ENCODE measurements at places on chromosomes 4 and X.

DNA sequence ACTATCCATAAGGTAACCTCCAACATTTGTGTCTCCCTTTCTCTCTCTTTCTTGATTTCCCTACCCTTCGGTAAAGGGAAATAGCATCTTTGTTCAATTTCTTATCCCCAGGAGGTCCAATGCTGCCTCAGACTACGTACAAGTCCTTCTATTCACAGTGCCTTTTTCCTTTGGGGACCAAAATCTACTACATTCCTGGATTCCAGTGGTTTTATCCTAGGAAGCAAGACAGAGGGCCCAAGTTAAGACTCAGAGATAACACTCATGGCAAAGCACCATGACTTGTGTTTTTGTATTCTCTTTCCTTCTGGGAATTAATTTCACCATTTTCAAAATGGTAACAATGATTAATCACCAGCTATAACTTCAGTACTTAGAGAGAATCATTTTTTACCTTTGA lies 10.6 kb downstream of the G3BP2 start:
- no peak for DNase-seq

DNA sequence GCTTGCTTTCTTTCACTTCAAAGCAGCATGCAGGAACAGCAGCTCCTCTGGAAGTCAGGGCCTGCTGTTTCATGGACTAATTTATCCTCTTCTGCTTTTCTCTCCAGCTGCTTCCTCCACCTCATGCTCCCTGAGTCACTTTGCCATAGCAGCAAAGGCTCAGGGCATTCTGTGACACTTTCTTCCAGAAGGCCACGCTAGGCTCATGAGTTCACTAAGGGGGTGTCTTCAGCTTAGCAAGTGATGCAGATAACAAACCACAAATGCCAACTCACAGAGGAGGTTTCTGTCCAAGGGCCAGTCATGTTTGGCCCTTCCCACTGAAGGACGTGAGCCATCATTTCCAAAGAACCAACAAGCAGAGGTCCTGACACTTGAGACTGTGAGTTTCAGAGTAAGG lies 200.2 kb downstream of the ADGRA3 start:
- no peak for DNase-seq

- no peak for DNase-seq
Observed at GRCh38 chr4:101730291-101731117, 60.0 kb upstream of the BANK1 start.

DNA sequence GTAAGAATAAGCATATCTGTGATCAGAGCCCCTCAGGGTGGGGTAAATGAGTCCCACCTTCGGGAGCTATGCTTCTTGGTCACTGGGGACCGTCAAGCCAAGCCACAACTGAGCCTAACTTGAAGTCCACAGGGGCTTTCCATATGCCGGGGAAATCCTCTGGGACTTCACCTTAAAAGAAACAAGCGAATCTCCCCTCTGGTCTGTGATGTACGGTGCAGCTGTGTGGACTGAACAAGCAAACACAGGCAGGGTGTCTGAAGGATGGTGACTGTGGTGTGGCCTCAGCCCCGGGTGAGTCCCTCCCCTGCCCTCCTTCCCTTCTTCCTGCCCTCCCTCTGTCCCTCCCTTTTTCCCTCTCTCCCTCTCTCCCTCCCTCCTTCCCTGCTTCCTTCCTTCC lies 29.7 kb upstream of the PPP2R2C start:
- no peak for DNase-seq

DNA sequence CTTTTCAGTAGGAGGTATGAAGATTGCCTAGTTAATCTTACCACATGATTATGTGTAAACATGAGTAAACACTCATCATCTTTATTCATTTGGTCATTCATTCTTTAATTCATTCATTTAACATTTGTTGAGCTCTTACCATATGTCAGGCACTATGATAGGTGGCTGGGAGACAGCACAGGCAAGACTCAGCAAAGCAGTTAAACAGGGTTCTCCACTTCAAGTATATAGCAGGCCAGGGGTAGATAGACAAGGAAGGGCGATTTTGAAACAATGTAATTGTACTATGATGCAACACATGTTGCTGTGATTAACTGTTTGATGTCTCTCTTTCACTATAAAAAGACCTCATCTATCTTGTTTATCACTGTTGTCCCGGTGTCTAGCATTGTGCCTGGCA lies 84.3 kb upstream of the GPR101 start:
- DNase-seq, result no peak

DNA sequence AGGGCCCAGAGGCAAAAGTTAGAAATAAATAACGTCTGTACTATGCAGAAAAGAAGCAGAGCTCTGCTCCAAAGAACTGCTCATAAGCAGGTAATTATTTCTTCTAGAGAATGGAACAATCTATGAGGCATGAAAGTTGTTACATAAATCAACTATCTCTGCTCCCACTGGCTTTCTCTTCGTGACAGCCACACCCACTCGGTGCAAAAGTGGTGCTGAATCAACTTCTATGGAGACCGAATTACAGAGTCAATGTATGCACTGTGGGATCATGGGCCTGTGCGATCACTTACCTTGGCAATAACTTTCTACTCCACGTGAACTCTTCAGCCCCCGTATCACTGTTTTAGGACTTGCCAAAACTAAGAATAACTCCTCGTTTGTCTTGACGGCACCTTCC lies 99.4 kb upstream of the ATXN3L start:
- DNase-seq, result no peak

- DNase-seq, result no peak
Observed at GRCh38 chr4:38560340-38560739, 103.7 kb upstream of the KLF3 start.

GRCh38 chrX:68416592-68416991 lies 16.7 kb downstream of the OPHN1 start:
- DNase-seq, result no peak

DNA sequence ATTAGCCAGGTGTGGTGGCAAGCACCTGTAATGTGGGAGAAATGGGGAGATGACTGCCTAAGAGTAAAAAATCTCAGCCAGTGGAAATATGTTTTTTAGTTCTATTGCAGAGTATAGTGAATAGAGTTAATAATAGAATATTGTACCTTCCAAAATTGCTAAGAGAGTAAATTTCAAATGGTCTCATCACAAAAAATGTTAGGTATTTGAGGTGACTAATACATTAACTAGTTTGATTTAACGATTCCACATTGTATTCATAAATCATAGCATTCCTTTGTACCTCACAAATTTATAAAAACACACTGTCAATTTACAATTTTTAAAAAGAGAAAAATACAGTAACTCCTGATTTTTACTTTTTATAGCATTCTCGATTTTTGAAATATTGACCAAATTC lies 681.5 kb upstream of the EPHA5 start:
- DNase-seq, result no peak

DNA sequence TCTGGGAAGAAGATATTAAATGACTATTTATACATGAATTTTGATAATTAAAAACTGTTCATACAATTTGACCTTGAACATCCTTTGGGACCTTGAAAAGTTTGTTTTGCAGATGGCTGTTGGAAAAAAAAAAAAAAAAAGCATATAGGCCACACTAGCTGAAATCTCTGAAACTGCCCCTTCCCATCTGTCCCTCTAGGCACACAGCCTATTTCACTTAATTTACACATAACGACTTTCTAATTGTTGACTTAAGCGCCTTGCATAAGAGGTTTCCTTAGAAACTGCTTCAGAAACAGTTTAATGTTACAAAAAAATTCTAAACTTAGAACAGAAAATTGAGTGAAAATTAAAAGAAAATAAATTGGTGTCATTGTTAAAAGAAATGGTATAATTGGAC lies 131.0 kb downstream of the COX18 start:
- no peak for DNase-seq

DNA sequence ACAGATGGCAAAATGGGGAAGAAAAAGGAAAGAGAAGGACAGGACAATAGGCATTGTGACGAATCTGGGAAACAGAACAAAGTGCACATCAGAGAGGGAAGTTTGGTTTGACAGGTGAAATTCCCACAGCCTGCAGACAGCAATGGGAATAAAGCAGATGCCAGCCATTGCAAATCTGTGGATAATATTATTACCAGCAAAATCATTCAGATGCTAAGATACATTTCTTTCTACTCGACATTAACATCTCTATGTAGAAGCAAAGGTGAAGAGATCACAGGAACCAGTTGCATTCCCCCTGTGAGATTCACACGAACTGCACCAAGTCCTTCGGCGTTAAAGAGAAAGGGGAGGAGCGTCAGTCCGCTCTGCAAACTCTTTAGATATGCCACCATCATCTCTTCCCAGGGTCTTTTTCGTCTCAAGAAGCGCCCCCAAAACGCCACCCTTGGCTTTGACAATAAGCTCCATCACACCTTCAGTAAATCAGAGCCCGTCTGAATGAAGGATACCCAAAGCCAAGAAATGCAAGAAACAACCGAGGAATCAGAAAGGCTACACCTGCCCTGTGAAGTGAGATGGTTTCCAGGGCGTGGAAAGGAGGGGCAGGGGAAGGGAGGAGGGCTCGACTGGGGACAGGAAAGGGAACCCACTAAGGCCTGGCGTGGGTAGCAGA lies 1.9 kb downstream of the NEUROG2 start:
- DNase-seq, result no peak

GRCh38 chr4:154416190-154416547 lies 75.4 kb downstream of the DCHS2 start:
- no peak for DNase-seq

DNA sequence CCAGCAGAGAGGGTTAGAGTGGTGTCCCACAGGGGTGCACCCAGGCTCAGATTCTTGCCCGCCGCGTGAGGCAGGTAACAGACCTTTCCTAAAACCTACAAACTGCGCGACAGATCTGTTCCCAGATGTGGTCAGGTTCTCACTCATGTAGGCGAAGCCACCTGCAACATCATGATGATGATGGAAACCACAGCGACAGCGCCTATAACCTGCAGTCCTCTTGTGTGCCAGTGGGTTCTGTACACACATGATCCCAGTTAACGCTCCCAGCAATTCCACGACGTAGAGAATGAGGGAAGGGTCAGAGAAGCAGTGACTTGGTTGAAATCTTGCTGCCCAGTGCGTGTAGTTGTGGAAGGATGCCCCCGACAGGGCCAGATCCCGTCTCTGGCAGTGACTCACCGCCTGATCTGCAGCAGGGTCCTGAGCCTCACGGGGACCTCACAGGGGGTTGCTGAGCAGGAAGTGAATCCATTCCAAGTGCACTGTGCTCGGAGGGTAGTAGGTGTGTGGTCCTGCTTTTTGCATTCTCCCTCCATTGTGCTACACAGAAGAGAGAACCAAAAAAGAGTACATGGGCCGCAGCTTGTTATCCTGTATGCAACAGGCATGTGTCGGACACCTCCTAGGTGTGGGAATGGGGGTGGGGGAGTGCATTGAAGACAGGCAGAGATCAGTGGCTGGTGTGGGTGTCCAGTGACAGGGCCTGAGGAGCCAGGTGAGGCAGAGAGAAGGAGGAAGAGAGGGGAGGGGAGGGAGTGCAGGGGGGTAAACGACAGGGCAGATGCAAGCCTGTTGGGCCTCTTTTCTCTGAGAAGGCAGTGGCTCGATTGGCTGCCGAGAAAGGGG lies 66.6 kb downstream of the MTMR1 start:
- DNase-seq, result no peak
